ENCODE measurements at places on chromosomes 7 and 10.

GRCh38 chr10:49139028-49139845 is 5.4 kb upstream of the FAM170B start:
- DNase-seq, result no peak

- no peak for DNase-seq
These were observed 1130.0 kb downstream of the DNAJB9 start for GRCh38 chr7:109699661-109700060.

- DNase-seq, result no peak
These were observed 29.9 kb downstream of the PCGF5 start for GRCh38 chr10:91250341-91250740.

DNA sequence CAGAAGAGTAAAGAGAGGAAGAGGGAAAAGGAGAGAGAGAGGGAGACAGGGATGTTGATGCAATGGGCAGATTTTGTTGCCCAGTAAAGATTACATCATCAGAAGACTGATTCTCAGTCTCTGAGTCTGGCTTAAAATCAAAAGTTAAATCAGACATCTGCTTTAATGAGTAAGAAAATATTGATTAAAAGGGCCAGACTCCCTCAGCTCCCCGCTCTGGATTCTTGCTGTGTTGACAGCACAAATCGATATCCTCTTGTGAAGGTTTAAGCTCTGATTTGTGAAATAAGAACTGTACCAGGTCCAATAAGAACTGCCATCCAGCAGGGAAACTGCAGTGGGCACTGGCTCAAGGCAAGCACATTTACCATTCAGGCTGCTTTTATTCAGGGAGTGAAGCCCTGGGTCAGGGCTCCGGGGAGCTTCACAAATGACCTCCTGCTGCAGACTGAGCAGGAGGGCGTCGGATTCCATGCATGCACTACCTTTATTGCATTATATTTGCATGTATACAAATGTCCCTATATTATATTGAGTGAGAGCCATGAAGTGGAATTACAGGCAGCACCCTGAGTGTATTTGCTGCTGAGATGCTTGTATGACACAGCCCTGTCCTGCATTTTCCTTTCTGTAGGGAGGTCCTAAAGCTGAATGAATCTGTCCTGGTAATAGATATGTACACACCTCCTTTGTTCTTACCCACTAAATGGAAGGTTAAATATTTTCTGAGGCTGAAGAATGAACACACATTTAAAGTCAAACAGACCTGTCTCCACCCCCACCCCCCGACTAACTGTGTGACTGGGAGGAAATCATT is 401.5 kb downstream of the REEP3 start:
- no peak for DNase-seq

GRCh38 chr10:60737242-60737641 is 41.0 kb upstream of the CDK1 start:
- DNase-seq, result no peak

DNA sequence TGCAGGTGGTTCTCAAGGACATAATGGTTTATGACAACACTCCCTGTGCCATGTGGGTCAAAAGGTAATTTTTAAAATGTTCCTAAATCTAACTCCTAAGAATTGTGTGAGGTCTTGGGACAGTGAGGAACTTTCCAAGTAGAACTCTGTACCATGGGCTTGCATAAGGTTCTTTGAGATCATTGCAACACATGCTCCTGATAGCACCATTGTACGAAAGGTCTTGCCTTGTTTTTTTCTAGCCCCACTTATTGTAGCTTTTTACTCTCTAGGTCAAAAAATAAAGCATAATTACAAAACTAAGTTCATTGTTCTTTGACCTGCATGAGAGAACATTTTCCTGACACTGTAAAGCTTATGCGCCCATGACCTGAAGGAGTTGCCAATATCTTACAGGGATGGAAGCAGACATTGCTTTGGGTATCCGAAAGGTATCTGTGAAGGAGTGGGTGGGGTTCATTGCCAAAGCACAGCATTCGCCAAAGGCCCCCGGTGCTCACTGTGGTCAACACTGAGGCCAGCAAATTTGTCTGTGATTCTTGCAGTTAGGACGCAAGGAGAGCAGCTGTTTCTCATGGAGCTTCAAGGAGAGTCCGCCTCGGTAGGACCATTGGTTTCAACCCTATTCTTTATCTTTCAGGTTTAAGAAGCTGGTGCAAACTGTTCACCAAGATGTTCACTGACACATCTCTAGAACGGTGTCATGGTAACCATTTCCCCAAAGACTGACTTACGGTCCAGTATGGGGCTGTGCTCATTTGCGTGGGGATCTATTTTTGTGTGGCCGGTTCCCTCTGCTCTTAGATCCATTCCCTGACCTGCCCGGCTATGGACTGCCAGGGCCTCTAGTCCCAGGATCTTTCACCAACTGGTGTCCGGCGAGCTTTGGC is 7.6 kb upstream of the PRKAG2 start:
- no peak for DNase-seq

DNA sequence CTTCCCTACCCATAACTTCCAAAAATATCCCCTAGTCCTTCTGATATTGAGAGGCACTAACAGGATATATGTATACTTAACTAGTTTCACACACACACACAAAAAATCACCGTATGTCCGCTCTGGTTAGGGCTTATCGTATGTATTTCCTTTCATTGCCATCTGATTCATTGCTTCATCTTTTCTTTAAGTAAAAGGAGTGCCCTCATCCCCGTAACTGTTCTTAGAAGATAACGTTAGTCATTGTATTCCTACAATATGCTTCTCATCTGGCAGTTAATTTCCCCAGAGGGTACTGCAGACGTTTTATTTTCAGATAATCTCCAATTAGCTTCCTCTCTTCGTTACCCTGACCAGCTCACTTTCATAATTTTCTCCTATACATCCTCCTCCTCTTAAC is 37.3 kb downstream of the NRCAM start:
- DNase-seq, result no peak
